A549 treated with Hydrocortisone at 1 μM for 4 hours (cell line): ENCODE measurements at places on chromosomes 6 and 20. TPM values are rescaled to one million over a fixed set of nuclear protein-coding genes. Genes with fewer than 3 reads are reported as not detected.

The METTL24 gene
- total RNA-seq = not detected in 5 replicates

The PPP1R16B gene
- 0.08 to 0.22 TPM (median 0.14 TPM) in 5 replicates for total RNA-seq

The PAX1 gene
- not detected in 5 replicates for total RNA-seq

The RAB23 gene
- total RNA-seq = 7.1 to 9.0 TPM (median 8.4 TPM) in 5 replicates

The COL21A1 gene
- total RNA-seq = 0.55 to 2.3 TPM (median 0.77 TPM) in 5 replicates

The PTGIS gene
- total RNA-seq = 0.02 to 0.07 TPM (median 0.05 TPM) in 3 of 5 replicates, not detected in the others

The HSPA1L gene
- 1.2 to 2.0 TPM (median 1.6 TPM) in 5 replicates for total RNA-seq

The FAM110A gene
- 7.1 to 11.6 TPM (median 9.8 TPM) in 5 replicates for total RNA-seq

The PTPRA gene
- 31.3 to 43.9 TPM (median 37.7 TPM) in 5 replicates for total RNA-seq

The TSBP1 gene
- total RNA-seq = not detected in 5 replicates

The PRSS35 gene
- 0.05 to 0.09 TPM (median 0.07 TPM) in 5 replicates for total RNA-seq

The LRRN4 gene
- 0.07 TPM in 1 of 5 replicates, not detected in the others for total RNA-seq

The NR2E1 gene
- total RNA-seq = 0.03 to 0.22 TPM in 2 of 5 replicates, not detected in the others

The OR12D2 gene
- not detected in 5 replicates for total RNA-seq

The OR12D3 gene
- not detected in 5 replicates for total RNA-seq
